ENCODE measurements at places on chromosomes 2 and 18.

- DNase-seq: no peak
These were observed 52.9 kb upstream of the STAT1 start for GRCh38 chr2:191066919-191067233.

DNA sequence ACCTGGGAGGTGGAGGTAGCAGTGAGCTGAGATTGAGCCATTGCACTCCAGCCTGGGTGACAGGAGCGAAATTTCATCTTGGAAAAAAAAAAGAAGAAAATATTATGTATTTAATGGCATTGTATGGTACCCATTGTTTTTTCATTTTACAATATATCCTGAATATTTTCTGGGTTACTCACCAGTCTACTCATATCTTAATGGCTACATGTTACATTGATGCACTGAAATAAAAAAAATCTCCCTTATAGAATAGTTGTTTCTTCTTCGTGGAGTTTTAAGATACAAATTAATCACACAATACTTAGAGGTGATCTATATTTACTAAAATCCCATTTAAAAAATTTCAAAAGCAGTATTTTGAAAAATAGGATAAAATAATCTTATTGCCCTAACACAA, 66.3 kb upstream of the XPO1 start:
- DNase-seq: no peak

GRCh38 chr18:10659594-10659993, 133.8 kb downstream of the NAPG start:
- DNase-seq: no peak

GRCh38 chr18:6604573-6604941, 125.0 kb upstream of the ARHGAP28 start:
- DNase-seq: no peak

- DNase-seq: no peak
These were observed 153.4 kb downstream of the ERBB4 start for GRCh38 chr2:212385241-212385640.

GRCh38 chr2:235719146-235719942, 225.5 kb downstream of the AGAP1 start:
- no peak for DNase-seq

DNA sequence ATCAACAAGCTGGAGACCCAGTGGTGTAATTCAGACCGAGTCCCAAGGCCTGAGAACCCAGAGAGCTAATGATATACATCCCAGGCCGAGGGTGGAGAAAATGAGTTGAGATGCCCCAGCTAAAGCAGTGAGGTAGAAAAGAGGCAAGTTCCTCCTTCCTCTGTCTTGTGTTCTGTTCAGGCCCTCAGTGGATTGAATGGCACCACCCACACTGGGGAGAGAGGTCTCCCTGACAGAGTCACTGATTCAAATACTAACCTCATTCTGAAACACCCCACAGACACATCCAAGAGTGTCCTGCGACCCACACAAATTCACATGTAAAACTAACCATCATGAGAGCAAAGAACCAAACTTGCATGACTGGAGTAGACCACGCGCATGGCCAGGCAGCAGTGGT, 215.3 kb downstream of the ANAPC1 start:
- no peak for DNase-seq

GRCh38 chr2:176092270-176093144, at the start of gene HOXD13:
TSS of gene HOXD13 (plus strand) at chr2:176092721. CDS start at chr2:176092891, 170 bp downstream.
- DNase-seq: no peak

- DNase-seq: no peak
These were observed 1.5 kb downstream of the TET3 start for GRCh38 chr2:73986085-73986681.

- DNase-seq: no peak
These were observed 71.0 kb downstream of the ARL4C start for GRCh38 chr2:234425639-234426603.

GRCh38 chr18:56726906-56727305, 75.7 kb downstream of the WDR7 start:
- no peak for DNase-seq

DNA sequence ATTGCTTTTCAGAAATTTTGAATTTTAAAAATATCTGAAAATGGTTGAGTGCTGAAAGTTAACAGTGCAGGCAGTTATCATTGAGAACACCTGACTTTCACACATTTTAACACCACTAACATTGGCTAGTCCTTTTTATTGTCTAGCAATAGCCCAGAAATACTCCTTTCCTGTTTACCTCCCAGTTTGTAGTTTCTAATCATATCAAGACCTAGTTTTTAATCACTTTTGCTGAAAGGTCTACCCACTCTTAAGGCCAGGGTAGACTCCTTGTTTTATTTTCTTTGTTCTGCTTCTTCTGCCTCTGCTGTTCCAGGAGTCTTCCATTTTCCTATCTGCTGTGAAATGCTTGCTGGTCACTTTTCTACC, 72.1 kb downstream of the UBE2E3 start:
- DNase-seq: no peak

DNA sequence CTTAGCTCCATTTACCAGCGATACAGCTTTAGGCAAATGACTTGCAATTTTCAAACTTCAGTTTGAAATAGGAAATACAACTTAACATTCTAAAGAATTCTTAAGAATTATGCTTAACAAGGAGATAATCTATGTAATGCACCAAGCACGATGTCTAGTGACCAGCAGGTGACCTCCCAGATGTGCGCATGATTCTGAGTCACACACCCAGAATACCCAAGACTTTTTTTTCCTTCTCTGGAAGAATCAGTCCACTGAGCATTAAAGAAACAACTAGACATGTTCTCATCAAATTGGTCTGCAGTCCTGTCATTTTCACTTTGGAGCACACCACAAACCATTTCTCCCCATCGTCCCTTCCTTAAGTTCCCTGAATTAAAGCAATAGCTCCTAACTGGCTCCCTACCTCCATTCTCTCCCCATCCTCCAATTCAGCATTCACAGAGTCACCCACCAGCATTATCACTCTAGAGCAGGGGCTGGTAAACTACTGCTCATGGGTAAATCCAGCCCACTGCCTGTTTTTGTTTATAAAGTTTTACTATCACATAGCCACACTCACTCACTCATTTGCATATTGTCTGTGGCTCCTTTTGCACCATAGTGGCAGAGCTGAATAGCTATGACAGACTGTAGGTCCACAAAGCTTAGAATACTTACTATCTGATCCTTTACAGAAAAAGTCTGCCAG, 13.2 kb downstream of the EVA1A start:
- no peak for DNase-seq

DNA sequence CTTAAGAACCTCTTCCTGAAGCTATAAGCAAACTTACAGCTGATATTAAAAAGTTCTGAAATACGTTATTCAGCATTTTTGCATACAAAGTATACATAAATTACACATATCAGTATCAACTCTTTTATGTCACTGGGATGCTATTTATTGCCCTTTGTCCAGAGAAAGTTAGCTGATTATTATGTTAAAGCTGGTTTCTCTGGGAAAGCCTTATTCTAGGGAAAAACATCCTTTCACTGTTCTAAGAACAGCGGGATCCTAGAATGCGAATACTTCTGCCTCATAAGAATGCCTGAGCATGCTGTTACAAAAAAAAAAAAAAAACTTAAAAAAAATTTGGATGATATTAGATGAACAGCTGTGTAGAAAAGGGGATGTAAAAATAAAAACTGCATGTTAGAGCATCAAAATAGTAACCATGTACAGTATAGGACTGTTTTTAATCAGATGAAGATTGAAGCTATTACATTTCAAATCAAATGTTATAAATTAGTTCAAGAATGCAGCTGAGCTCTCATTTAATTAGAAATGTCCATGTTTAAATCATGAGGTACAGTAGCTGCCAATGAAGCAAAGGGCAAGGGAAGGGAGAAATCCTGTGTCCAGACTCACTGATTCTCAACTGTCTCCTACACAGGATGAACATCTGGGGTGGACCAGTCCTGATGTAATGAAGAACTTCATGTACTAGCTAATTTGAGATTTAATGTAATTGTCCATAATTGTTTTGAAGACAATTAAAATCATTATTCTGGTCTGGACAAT, 8.2 kb downstream of the FTCDNL1 start:
- DNase-seq: no peak

- DNase-seq: no peak
These were observed 220.8 kb downstream of the TFCP2L1 start for GRCh38 chr2:121064186-121064585.

DNA sequence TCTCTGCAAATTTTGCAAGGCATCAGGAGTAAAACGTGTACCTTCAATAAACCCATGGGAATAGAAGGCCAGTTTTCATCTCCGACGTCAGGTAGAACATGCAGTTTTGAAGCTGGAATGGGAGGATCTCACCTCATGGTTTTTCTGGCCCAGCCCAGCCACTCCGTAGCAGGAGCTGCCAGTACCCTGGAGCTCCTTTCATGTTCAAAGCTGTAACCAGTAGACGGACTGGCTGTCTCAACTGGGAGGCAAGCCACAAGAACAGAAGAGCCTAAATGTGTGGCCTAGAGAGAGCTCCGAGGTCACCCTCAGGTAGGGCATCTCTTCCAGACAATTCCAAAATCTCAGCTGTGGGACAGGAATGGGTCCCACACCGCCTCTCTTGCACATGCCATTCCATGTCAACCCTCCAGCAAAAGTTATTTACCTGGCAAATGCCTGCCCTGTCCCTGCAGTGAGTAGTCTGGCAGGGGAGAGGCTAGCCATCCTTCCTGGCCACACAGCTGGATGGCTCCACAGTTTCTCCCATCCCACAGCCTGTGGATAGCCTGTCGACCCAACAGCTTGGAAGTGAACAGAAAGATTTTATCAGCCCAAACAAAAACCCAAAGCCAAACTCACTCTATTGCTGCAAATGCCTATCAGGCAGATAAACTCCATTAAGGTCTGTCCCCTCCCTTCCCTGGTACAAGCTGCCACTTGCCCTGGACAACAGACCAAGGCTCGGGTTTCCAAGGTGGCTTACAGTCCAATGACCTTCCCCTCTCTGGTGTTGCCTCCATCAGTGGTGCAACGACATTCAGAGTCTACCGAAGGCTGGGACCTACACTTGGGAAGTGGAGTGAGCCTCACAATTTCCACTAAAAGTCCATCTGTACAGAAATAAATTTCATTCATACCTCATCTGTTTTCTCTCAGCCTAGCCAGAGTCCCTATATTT, 27.8 kb downstream of the CRACDL start:
- no peak for DNase-seq

DNA sequence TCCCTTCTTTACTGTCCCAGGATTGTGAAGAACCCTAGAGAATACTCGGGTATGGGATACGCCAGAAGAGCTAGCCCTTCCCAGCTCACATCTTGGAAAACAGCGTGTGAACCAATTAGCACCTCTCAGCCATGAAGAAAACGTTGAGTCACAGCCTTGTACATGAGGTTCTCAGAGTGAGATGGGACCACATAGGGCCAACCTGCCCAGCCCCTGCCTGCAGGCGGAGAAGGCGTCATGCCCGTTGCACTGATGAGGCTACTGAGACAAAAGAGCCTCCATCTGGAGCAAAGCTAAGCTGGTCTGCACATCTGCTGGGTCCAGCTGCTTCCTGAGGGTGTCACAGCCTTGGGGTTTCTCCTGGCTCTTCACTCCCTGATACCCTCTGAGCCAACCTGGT, 92.2 kb downstream of the LBH start:
- DNase-seq: no peak

DNA sequence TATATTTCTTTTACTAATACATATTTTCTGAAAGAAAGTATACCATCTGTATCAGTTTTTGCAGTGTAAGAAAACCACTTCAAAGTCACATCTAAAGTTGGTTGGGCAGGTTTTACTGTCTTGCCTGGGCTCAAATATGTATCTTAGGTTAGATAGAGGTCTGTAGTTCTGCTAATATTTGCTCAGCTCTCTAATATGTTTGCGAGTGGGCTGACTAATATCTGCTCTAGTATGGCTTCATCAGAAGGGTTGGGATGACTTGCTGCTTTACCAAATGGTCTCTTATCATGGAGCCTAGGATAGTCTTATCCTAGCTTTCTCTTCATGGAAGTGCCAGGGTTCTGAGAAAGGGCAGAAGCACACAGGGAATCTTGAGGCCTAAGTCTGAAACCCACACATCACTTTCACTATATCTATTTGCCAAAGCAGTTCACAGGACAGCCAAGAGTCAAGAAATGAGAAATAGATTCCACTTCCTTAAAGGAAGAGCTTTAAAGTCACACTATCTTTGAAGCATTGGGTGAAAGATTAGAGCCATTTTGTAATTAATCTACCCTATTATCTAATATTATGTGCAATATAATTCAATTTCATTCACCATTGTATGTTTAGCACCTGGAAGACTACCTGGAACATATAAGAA, 610.0 kb downstream of the KCNJ3 start:
- DNase-seq: no peak

DNA sequence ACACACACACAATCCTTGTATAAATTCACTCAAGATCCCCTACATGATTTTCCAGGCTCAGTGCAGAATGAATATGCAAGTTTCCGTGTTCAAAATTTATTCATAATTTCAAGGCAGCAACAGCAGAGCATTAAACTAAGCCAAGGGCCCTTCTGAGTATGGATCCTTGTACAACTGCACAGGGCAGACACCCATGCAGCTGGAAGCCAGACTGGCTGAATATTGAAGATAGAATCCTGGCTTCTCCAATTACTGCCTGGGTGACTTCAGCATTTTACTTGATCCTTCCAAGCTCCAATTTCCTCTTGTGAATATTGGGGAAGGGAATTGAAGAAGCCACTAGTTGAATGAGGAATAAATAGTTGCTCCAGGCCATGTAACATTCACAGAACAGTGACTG, 267.9 kb upstream of the REG3G start:
- no peak for DNase-seq

- no peak for DNase-seq
These were observed at the start of gene CIB4 for GRCh38 chr2:26640781-26641564. TSS of gene CIB4 (minus strand) at chr2:26641366. CDS start at chr2:26641314, 52 bp downstream.

DNA sequence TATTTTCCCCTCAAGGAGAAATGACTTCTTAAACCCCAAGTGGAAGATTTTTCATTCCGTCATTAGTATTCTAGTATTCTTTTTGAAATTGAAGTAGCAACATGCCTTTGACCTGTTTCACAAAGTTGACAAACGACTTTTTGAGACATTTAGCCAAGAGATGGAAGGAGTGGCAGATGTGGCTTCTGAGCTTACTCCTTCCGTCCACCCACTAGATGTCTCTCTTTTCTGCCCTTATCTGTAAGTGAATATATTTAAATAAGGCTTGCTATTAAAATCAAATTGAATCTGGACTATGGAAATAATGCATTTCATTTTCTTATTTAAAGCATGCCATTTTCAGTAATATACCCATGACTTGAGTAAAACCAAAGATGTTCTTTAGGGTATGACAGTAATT, 74.1 kb downstream of the ACTR3 start:
- DNase-seq: no peak

DNA sequence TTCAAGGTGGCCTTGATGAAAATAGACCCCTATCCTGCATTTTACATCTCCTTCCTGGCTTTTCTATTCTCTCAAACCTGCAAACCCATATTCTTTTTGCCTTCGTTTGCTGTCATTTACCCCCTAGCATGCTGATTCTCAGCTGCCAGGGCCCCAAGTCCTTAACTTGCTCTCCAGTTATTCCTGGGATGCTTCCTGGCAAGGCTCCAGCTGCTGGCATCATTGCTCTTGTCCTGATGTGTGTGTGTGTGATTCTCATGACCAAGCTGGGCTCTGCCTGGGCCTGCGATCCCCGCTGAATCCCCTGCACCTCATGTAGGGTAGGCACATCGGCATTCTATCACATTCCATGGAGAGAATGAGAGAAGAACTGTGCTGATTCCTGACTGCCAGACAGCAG, 11.9 kb downstream of the NPAS2 start:
- DNase-seq: peak; percentile 70

- no peak for DNase-seq
These were observed 69.4 kb upstream of the EPAS1 start for GRCh38 chr2:46227674-46228289.

GRCh38 chr18:3054780-3055179, 41.8 kb upstream of the LPIN2 start:
- no peak for DNase-seq

- DNase-seq: no peak
These were observed 23.8 kb upstream of the APCDD1 start for GRCh38 chr18:10430677-10431076.

GRCh38 chr2:437180-437579, 149.3 kb upstream of the ALKAL2 start:
- DNase-seq: no peak
